Adipose tissue (tissue), 3 donors: ENCODE measurements at places on chromosomes 6 and 20. TPM values are rescaled to one million over a fixed set of nuclear protein-coding genes. Genes with fewer than 3 reads are reported as not detected.

Gene C6orf132
- 5.8 TPM for polyA plus RNA-seq

Gene IL17A
- not detected for polyA plus RNA-seq

Gene TFAP2A
- 0.03 TPM for polyA plus RNA-seq

Gene VWA7
- polyA plus RNA-seq, result 0.61 TPM

Gene SIM1
- 0.93 TPM for polyA plus RNA-seq

Gene POU5F1
- polyA plus RNA-seq, result 1.4 TPM

Gene ZNF165
- polyA plus RNA-seq, result 2.3 TPM

Gene MTHFD1L
- polyA plus RNA-seq, result 3.9 TPM

Gene C20orf96
- 3.5 TPM for polyA plus RNA-seq

Gene MC3R
- polyA plus RNA-seq, result not detected

Gene JPH2
- polyA plus RNA-seq, result 0.43 TPM

Gene MAP1LC3A
- polyA plus RNA-seq, result 24.8 TPM

Gene TMEM30A
- polyA plus RNA-seq, result 39.2 TPM

Gene GPSM3
- 3.9 TPM for polyA plus RNA-seq

Gene CD109
- polyA plus RNA-seq, result 3.7 TPM

Gene PRSS16
- polyA plus RNA-seq, result 0.67 TPM

Gene SLC17A2
- not detected for polyA plus RNA-seq

Gene PM20D2
- 3.2 TPM for polyA plus RNA-seq

Gene PPP1R14C
- 0.40 TPM for polyA plus RNA-seq

Gene EGFL8
- polyA plus RNA-seq, result 12.4 TPM

Gene GSTA3
- polyA plus RNA-seq, result 0.45 TPM
